Brain (organoid and tissue), 16 donors: ENCODE measurements at places on chromosomes 13 and 19. TPM values are rescaled to one million over a fixed set of nuclear protein-coding genes. Genes with fewer than 3 reads are reported as not detected.

DNA sequence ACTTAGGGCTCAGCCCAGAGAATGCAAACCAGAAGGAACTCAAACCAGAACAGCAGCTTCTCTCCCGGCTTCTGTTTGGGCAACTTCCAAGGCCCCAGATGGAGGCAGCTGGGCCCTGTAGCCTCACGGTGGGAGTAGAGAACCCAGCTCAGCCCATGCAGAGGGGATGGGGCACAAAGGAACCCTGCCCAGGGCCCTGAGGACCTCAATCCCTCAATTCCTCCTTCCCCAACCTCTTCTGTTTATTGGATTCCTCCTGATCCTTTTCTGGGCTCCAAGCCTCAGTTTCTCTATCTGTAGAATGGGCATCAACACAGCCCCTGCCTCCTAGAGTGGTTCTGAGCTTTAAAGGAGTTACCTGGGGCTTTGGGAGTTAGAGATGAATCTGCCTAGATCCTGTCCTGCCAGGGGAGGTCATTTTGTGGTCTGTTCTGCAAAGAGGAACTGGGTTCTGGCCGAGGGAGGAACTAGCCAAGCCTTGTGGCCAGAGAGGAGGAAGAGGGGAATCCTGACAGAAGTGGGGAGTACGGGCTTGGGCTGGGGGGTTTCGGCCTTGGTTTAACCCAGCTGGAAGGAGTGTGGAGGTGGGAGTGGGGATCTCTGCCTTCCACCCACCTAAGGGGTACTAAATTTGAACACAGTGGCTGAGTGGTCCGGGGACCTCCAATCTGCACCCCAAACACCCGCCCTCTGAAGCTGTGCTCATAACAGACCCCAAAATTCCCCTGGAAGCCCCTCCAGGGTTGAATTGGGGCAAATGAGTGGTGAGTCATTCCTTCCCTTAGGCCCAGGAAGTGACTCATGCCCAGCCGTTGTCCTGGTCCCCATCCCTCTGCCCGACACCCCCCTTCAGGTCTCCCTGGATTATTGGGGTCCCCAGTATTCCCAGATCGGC is 2.7 kb downstream of the ADGRE5 start:
- no peak for DNase-seq

DNA sequence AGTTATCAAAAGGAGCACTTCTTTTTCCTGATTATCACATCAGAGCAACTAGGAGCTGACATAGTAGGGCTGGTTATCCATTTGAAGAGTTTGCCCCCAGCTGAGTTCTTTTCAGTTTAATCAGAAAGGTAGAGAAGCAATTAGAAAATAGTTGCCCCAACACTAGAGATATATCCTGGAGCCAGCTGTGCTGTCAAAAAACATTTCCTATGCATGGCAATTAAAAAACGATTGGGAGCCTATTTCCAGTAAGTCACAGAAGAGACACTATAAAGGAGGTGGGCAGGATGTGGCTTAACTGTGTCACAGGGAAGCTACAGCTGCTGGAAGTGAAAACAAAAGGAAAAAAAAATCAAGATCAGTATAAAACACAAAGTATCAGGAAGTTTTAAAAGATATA is 155.7 kb upstream of the SLITRK1 start:
- DNase-seq: no peak

DNA sequence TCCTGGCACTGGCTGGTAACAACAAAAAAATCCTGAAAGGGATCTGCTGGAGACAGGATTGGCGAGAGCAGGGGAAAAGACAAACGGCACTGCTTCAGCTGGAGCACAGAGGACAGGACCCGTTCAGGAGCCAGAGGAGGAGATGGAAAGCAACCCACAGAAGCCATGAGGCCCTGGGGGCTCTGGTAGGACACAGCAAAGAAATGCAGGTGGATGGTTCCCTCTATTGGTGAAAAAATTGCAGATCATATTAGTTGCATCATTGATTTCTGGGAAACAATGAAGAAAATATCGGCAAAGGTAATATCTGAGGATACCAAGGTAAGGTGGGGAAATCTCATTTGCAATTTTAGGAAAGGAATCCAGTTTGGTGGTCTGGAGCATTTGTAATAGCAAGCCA is 25.7 kb upstream of the TPP2 start:
- DNase-seq: peak; percentile 25

GRCh38 chr13:112376050-112376681 is at the start of gene SPACA7:
TSS of gene SPACA7 (plus strand) at chr13:112376355. CDS start at chr13:112376386, 31 bp downstream.
- no peak for DNase-seq

DNA sequence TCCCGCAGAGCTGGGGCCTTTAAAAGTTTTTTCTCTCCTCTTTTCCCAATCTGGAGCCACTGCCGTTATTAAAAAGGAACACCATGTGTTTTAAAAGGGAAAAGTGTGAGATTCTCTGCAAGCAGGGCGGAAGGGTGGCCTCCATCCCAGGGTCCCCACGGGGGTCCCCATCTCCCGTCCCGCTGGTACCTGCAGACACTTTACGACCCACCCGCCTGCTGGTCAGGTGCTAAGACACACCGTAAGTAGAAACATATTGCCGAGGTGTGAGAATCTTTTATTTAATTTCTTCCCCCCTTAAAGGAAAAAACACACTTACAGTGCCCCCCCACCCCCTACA is 1.8 kb downstream of the CRLF1 start:
- DNase-seq: no peak

LYPD3 gene
- polyA plus RNA-seq: 3.2 TPM

DNA sequence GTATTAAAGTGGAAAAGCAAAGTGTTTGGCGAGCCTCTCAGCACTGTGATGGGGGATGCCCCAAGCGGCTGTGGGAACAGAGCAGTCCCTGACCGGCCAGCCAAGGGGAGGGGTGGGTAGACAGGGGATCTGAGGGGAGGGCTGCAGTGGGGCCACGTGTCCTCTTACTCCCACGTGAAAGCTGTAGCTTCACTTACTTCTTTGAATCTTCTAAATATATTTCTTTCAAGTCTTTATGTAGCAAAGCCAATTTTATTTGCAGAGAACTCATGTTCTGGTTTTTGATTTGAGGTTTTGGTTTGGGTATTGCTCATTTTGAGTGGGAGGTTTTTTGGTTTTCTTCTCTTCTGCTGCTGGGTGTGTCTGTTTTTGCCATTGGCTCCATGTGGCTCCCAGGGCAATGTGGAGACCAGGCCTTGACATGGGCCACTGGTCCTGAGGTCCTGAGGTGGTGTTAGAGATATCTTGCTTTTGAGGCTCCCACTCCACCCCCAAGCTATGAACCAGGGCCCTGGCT is 17.7 kb upstream of the OVOL3 start:
- no peak for DNase-seq

TJP3 gene
- 3.8 TPM for polyA plus RNA-seq

DNA sequence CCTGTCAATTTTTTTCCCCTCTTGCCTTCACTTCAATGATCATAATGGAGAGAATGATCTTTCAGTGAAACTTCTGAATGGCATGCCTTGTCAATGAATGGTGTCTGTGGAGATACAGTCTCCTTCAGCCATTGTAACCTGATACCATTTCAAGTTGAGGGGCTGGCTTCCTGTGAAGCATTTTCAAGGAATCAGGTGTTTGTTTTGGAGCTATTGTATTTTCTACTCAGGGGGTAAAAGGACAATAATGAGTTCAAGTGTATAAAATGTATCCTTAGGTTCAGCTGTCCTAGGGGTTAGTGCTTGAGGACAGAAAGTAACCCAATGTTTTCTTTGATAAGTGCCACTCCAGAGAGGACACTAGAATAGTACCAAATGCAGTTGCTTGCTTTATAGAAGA is 23.8 kb upstream of the CBY2 start:
- no peak for DNase-seq

DNA sequence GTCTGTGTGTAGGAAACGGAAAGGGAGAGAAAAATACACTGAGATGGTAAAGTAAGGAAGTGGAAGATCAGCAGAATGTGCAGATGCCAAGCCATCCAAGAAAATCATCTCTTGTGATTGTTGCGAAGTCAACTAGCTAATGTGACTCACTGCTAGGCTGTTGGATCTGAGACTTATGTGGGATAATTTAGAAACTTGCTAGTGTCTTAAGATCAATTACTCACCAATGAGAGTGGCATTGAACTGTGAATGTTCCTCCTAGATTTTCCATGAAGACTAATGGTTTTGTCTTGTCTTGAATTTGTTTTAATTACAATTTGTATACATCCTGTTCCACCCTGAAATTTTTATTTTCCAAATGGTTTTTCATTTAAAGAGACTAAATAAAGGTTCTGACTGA is 771.6 kb downstream of the EFNB2 start:
- DNase-seq: no peak

KLHL1 gene
- polyA plus RNA-seq: 0.12 TPM

DNA sequence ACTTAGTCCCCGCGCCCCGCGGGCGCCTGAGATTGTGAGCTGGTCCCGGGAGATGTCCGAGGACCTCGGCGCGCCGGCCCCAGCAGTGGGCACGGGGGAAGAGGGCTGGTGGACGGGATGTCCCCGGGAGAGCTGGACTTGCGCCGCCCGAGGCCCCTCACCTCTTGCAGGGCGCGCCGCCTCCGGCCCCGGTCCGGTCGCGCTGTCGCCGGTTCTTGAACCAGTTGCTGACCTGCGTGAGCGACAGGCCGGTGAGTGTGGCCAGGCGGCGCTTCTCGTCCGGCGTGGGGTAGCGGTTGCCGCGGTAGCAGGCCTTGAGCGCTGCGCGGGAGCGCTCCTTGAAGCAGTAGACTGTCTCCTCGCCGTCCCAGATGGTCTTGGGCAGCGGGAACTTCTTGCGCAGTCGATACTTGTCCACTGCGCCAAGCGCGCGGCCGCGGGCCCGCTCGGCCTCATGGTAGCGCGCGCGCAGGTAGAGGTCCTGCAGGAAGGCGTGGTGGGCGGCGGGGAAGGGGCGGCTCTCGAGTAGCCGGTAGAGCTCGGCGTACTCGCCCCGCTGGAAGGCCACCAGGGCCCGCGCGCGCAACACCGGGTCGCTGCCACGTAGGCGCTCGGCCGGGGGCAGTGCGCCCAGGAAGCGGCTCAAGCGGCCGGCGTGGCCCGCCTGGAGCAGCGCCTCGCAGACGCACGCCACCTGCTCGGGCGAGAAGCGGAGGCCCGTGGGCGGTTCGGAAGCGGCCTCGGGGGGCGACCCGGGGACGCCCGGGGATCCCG is 984 bp downstream of the SIX5 start:
- DNase-seq: peak; percentile 49

GRCh38 chr19:48169578-48169938 is 586 bp downstream of the LIG1 start:
- peak; percentile 87 for DNase-seq

MED26 gene
- polyA plus RNA-seq: 5.6 TPM

DNA sequence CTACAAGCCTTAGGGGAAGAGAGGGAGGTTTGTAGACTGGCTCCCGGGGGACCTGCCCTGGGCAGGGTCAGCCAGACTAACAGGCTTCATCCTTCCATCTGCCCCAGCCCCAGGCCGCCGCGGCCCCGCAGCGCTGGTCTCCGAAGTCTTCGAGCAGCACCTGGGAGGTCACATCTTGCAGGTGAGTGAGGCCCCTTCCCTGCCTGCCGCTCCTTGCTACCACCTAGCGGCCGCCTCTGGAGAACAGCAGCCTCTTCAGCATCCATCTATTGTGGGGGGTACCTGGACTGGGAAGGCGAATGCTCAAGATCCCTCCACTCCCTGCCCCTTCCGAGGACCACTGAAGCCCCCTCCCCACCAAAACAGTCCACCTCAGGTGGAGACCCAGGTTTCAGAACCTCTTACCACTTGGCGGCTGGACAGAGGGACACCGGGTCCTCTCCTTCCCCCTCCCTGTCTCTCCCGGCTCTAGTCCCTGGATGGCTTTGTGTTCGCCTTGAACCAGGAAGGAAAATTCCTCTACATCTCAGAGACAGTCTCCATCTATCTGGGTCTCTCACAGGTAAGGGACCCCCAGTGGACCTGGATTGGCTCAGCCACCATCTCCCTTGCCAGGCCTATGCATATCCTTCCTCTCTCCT is 12.7 kb downstream of the NPAS1 start:
- DNase-seq: peak; percentile 78

CKM gene
- 6.1 TPM for polyA plus RNA-seq

DNA sequence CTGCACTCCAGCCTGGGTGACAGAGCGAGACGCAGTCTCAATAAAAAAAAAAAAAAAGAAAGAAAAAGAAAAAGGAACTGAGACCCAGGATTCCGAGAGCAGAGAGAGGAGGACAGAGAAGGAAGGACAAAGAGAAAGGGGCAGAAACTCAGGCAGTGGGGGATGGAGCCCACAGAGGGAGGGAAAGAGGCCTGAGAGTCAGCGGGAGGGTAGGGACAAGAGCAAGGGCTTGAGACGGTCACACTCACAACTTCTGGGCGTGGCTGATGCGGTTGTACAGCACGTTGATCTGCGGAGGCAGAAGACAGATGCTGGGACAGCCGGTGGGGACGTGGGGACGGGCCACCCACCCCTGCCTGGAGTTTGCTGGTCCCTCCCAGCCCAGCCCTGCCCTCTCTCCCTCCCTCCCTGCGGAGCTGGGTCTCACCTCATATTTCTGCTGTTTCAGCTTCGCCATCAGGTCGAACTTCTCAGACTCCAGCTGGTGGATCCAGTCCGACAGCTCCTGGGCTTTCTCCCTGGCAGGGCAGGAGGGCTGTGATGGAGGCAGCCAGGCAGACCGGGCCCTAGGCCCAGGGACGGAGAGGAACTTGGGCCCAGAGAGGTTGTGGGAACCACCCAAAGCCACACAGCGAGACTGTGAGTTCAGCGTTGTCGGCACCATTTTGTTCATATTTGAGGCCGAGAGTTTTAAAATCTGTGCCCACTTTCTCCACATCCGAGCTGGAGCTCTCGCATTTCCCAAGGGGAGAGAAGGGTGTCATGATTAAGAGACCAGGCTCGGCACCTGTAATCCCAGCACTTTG is 15.2 kb downstream of the TNNT1 start:
- DNase-seq: no peak

DNA sequence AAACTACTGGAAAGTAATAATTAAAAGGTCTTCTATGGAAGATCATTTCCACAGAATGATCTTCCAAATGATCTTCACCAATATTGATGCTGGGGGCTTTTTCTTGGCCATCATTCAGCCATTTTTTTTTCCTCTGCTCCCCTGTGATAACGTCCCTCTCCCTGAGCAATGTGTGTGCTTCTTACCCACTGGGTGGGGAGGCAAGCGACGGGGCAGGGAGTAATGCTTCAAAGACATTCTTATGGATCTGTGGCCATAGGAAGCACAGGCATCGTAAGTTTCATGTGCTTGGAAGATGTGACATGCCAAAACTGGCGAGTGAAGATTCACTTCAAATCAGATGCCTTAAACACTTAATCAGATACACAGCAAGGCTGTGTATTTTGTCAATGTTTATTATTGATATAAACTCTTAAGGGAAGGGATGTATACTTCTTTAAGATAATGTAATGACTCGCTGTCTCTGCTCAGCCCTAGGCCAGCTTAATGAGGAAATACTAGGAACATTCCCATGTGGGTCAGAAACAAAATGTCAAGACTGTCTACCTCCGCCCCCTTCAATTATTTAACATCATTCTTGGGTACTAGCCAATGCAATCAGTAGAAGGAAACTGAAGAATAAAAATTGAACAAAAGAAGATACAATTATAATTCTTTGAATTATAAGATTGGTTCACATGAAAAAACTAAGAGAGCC is 34.1 kb upstream of the SERPINE3 start:
- no peak for DNase-seq

DNA sequence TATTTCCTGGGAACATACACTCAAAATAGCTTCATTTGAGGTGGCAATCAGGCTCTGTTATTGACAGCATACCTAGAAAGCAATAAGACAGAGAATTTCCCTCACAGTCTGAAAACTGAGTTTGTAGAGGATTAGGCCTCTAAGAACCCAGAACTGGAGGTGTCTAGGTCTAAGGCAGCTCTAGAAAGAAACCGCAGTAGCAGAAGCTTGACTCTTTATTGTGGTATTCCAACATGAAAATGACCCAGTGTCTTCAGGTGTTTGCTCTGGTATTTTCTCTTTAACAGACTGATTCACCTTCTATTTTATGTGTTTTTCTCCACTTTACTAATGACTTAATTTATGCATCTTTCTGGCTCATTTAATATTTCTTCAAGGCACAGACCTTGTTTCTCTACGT is 8.5 kb downstream of the COG6 start:
- DNase-seq: no peak

CDC42EP5 gene
- 1.4 TPM for polyA plus RNA-seq
